ENCODE measurements at places on chromosomes 7 and 10.

DNA sequence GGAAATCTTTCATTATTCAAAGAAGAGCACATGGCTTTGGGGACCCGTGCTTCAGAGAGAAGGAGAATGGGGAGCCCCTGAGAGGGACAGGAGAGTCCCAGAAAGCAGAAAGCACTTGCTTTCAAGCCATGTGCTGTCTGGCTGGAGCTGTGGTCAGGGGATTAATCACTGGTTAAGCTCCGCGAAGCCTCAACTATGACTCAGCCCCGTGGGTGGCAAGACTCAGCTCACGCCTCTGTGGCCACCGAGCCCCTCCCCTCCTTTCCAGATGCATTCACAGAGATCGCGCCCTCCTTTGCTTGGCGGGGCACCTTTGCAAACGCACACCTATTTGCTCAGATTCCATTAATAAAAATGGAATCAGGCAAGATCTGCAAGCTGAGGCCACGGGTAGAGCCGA lies 202.9 kb upstream of the TCERG1L start:
- no peak overlapping the region for H3K27ac ChIP-seq
- H3K4me3 ChIP-seq: no peak overlapping the region
- H3K27me3 ChIP-seq: peaks cover 33% of the 10 kb centered on the region
- no peaks in the 10 kb centered on the region for H3K36me3 ChIP-seq
- DNase-seq: peak; percentile 6

GRCh38 chr7:18177129-18177814 lies 149.6 kb upstream of the PRPS1L1 start:
- H3K36me3 ChIP-seq: peaks cover 14% of the 10 kb centered on the region
- H3K4me3 ChIP-seq: peak overlapping the region; percentile 57
- peak overlapping the region; percentile 92 for H3K27ac ChIP-seq

GRCh38 chr7:2626498-2627117 lies 5.2 kb upstream of the TTYH3 start:
- no peak for DNase-seq
- H3K36me3 ChIP-seq: peaks cover 19% of the 10 kb centered on the region
- H3K27ac ChIP-seq: no peak overlapping the region
- H3K4me3 ChIP-seq: no peak overlapping the region

- no peak for DNase-seq
- no peak overlapping the region for H3K4me3 ChIP-seq
These were observed 287.5 kb downstream of the KCNMA1 start for GRCh38 chr10:77350134-77350533.

DNA sequence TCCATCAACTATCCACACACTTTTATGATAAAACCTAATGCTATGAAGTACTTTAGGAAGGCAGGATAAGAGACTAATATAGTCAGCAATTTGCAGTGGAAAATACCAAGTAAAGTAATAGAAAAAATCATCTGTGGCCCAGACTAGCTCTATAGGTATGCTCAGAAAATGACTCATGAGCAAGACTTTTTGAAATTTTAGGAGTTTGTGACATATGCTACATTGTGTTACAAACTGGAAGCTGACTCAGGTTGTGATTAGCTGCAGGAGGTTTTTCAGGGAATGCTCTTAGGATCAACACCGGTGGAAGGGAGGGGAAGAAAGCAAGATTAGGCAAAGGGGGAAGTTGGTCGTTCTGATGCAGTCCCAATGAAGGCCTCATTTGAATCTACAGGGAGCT lies 56.1 kb downstream of the FEZF1 start:
- H3K4me3 ChIP-seq: no peak overlapping the region
- no peaks in the 10 kb centered on the region for H3K4me1 ChIP-seq
- no peaks in the 10 kb centered on the region for H3K27me3 ChIP-seq
- H3K27ac ChIP-seq: no peak overlapping the region

DNA sequence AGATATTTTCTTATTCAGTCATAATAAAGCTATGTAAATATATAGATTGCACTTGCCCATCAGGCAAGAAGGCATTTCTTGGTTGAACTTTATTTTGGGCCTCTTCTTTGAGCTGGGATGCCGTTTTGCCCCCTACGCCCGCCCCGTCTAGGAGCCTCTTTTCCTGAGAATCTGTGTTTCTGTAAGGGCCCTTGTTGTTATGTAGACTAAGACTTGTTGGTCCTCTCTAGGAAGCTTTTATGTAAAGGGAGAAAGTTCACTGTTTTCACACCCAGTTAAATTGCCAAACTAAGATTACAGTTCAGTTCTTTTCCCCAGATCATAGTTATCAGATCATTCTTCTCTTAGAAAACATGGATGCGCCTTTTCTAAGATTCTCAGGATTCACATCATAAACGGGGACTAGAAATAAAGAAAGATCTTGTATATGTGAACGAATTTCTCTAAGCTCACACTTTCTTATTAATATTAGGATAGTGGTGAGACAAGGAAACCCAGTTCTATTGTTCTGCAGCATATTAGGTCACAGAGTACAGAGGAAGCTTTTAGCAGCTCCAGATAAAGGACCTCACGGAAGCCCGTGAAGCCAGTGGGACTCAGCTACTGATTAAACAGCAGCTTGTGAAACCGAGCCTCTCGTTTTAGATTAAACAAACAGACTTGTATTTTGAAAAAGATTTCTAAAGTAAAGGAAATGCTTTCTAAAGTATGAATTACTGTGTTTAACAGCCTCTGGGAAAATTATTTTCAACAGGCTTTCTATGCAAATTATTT lies 3.8 kb downstream of the LMTK2 start:
- peaks cover 24% of the 10 kb centered on the region for H3K36me3 ChIP-seq
- peak; percentile 49 for DNase-seq
- no peaks in the 10 kb centered on the region for H3K27me3 ChIP-seq
- peaks cover 59% of the 10 kb centered on the region for H3K4me1 ChIP-seq
- H3K4me3 ChIP-seq: peak overlapping the region; percentile 55

GRCh38 chr7:100158229-100159098 lies at the start of gene TRAPPC14:
Gene TRAPPC14, minus strand, starts transcription at chr7:100158723. Its CDS starts 224 bp downstream, at chr7:100158499.
- H3K4me3 ChIP-seq: peak within 1 kb of the TSS; percentile 70
- DNase-seq: peak; percentile 92

- H3K4me1 ChIP-seq: no peaks in the 10 kb centered on the region
- DNase-seq: no peak
- H3K27me3 ChIP-seq: no peaks in the 10 kb centered on the region
These were observed 105.4 kb upstream of the BTBD16 start for GRCh38 chr10:122165484-122166276.

DNA sequence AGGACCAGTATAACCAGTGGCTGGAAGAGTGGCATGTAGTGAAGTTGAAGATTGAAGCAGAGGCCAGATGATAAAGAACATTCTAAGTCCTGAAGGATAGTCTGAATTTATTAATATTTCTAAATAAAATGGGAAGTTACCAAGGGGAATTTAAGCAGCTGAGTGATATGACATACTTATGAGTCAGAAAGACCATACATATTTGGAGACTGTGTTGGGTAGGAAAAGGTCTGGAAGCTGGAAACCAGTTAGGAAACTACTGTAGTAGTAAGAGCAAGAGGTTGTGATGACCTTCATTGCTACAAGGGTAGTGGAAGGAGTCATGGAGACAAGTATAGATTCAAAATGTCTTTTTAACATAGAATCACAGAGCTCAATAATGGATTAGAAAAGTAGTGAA lies 752.3 kb downstream of the SUGCT start:
- H3K27me3 ChIP-seq: no peaks in the 10 kb centered on the region
- no peak overlapping the region for H3K27ac ChIP-seq
- no peak overlapping the region for H3K4me3 ChIP-seq
- no peak for DNase-seq

GRCh38 chr7:123041101-123041500 lies 45.6 kb upstream of the TAS2R16 start:
- H3K27ac ChIP-seq: no peak overlapping the region
- H3K4me1 ChIP-seq: no peaks in the 10 kb centered on the region
- no peak overlapping the region for H3K4me3 ChIP-seq
- no peak for DNase-seq
- no peaks in the 10 kb centered on the region for H3K36me3 ChIP-seq

- H3K27me3 ChIP-seq: no peaks in the 10 kb centered on the region
- no peaks in the 10 kb centered on the region for H3K4me1 ChIP-seq
- no peak overlapping the region for H3K4me3 ChIP-seq
- no peak overlapping the region for H3K27ac ChIP-seq
- peaks cover 91% of the 10 kb centered on the region for H3K36me3 ChIP-seq
These were observed 109.0 kb downstream of the CYTH3 start for GRCh38 chr7:6163402-6163801.

DNA sequence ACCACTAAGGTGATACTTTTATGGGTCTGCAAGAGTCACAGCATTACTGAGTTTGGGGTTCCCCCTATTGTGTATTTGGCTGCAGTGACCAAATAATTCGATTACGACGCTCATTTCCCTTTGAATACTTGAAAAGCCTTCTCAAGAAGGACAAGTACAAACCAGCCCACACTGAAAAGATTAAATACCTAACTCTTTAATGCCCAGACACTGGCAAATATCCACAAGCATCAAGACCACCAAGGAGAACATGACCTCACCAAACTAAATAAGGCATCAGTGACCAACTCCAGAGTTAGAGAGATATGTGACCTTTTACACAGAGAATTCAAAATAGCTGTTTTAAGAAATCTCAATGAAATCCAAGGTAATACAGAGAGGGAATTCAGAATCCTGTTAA lies 31.8 kb upstream of the SFTPD start:
- peak overlapping the region; percentile 88 for H3K4me3 ChIP-seq
- peaks cover 86% of the 10 kb centered on the region for H3K27me3 ChIP-seq
- no peak for DNase-seq

GRCh38 chr7:99639267-99639666 lies 22.5 kb downstream of the ZSCAN25 start:
- H3K36me3 ChIP-seq: no peaks in the 10 kb centered on the region
- no peak overlapping the region for H3K4me3 ChIP-seq
- H3K27ac ChIP-seq: no peak overlapping the region
- no peak for DNase-seq

GRCh38 chr7:108134486-108134885 lies 4.3 kb upstream of the LAMB4 start:
- H3K27ac ChIP-seq: no peak overlapping the region
- no peaks in the 10 kb centered on the region for H3K36me3 ChIP-seq
- no peaks in the 10 kb centered on the region for H3K27me3 ChIP-seq
- no peak overlapping the region for H3K4me3 ChIP-seq
- H3K4me1 ChIP-seq: no peaks in the 10 kb centered on the region

DNA sequence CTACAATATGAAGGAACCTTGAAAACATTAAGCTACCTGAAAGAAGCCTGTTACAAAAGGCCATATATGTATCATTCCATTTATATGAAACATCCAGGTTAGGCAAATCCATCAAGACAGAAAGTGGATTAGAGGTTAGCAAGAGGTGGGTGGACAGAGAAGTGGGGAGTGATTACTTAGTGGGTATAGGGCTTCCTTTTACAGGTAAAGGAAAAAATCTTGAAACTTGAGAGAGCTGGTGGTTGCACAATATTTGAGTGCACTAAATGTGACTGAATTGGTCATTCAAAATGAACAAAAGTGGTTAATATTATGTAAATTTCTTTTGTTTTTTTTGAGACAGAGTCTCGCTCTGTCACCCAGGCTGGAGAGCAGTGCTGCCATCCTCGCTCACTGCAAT lies 119.4 kb upstream of the KIF5B start:
- no peak for DNase-seq
- H3K27ac ChIP-seq: no peak overlapping the region
- H3K4me1 ChIP-seq: peaks cover 9% of the 10 kb centered on the region
- no peak overlapping the region for H3K4me3 ChIP-seq

GRCh38 chr10:72252972-72253371 lies 20.8 kb upstream of the DDIT4 start:
- H3K4me3 ChIP-seq: no peak overlapping the region
- no peak for DNase-seq
- H3K27me3 ChIP-seq: no peaks in the 10 kb centered on the region
- peaks cover 32% of the 10 kb centered on the region for H3K36me3 ChIP-seq

DNA sequence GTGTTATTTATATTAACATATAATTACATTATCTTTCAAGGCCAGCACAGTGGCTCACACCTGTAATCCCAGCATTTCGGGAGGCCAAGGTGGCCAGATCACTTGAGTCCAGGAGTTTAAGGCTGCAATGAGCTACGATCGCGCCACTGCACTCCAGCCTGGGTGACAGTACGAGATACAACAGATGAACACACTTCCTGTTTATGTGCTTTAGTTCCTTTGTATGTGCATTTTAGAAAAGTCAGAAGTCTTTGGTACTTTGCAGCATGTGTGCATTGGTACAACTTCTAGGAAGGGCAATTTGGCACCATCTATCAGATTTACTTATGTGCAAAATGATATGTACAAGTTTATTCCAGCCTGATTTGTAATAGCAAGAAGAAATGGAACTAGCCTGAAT lies 13.3 kb downstream of the SLC35G1 start:
- H3K4me1 ChIP-seq: no peaks in the 10 kb centered on the region
- no peaks in the 10 kb centered on the region for H3K36me3 ChIP-seq
- DNase-seq: no peak
- no peak overlapping the region for H3K27ac ChIP-seq

Data from Calu3 (cell line).